ENCODE measurements at places on chromosomes 16 and 17. TPM values are rescaled to one million over a fixed set of nuclear protein-coding genes. Genes with fewer than 3 reads are reported as not detected.
A peak's percentile ranks its signal among the peaks of the same experiment; 100 is the strongest.

The RRAD gene
- 3.2 TPM for total RNA-seq

GRCh38 chr17:7233701-7234082, 625 bp downstream of the DVL2 start:
- DNase-seq: peak; percentile 93

GRCh38 chr17:5557485-5557884, 26.8 kb downstream of the NLRP1 start:
- no peak for DNase-seq

The CD300E gene
- under 0.01 TPM for total RNA-seq

- DNase-seq: peak; percentile 52
Observed at GRCh38 chr17:57651996-57652395, 93.1 kb downstream of the CCDC182 start.

The PYCARD gene
- 61.5 TPM for total RNA-seq
